ENCODE measurements at places on chromosomes 7 and 10. TPM values are rescaled to one million over a fixed set of nuclear protein-coding genes. Genes with fewer than 3 reads are reported as not detected.

PAX4 gene
- polyA plus RNA-seq: not detected

APBB1IP gene
- polyA plus RNA-seq: 2.8 TPM

ASCC1 gene
- 26.0 TPM for polyA plus RNA-seq

TBX20 gene
- polyA plus RNA-seq: 14.8 TPM

VAX1 gene
- not detected for polyA plus RNA-seq

ASB10 gene
- polyA plus RNA-seq: 14.3 TPM

SPDYE16 gene
- polyA plus RNA-seq: 0.09 TPM

CALN1 gene
- polyA plus RNA-seq: not detected

AGAP5 gene
- 2.8 TPM for polyA plus RNA-seq

ATOH7 gene
- polyA plus RNA-seq: 0.05 TPM

CPED1 gene
- polyA plus RNA-seq: 3.9 TPM

CPA1 gene
- polyA plus RNA-seq: 0.36 TPM

FAM241B gene
- 5.6 TPM for polyA plus RNA-seq

TAS2R41 gene
- not detected for polyA plus RNA-seq

OPALIN gene
- not detected for polyA plus RNA-seq

AKR1C8 gene
- 0.32 TPM for polyA plus RNA-seq

DENND2A gene
- 8.7 TPM for polyA plus RNA-seq

GPR37 gene
- 0.09 TPM for polyA plus RNA-seq

MCM10 gene
- polyA plus RNA-seq: 0.07 TPM

GRM8 gene
- 0.09 TPM for polyA plus RNA-seq

GPNMB gene
- 113 TPM for polyA plus RNA-seq

CTNNA3 gene
- polyA plus RNA-seq: 4.5 TPM

FLNC gene
- polyA plus RNA-seq: 216 TPM

LRCH4 gene
- 33.4 TPM for polyA plus RNA-seq

OR2A1 gene
- polyA plus RNA-seq: 0.02 TPM

EPHB6 gene
- polyA plus RNA-seq: 6.9 TPM

CFAP70 gene
- polyA plus RNA-seq: 1.2 TPM

HTR5A gene
- not detected for polyA plus RNA-seq

HK1 gene
- polyA plus RNA-seq: 165 TPM

CACNA2D1 gene
- polyA plus RNA-seq: 9.7 TPM

LRRN3 gene
- 25.1 TPM for polyA plus RNA-seq

SFXN2 gene
- 1.8 TPM for polyA plus RNA-seq

STOX1 gene
- polyA plus RNA-seq: 0.25 TPM

CALHM3 gene
- polyA plus RNA-seq: not detected

EN2 gene
- polyA plus RNA-seq: 0.16 TPM

MCM7 gene
- polyA plus RNA-seq: 16.7 TPM

NYAP1 gene
- polyA plus RNA-seq: 0.79 TPM

NRP1 gene
- 37.7 TPM for polyA plus RNA-seq

KLF14 gene
- 0.09 TPM for polyA plus RNA-seq

AZGP1 gene
- 17.0 TPM for polyA plus RNA-seq

RNF148 gene
- polyA plus RNA-seq: 0.09 TPM

ADGRA1 gene
- 0.02 TPM for polyA plus RNA-seq

CFAP43 gene
- 0.18 TPM for polyA plus RNA-seq

PSPH gene
- 6.5 TPM for polyA plus RNA-seq

RPEL1 gene
- not detected for polyA plus RNA-seq

CUL2 gene
- polyA plus RNA-seq: 11.7 TPM

GDI2 gene
- polyA plus RNA-seq: 47.5 TPM

PRKAR2B gene
- 32.3 TPM for polyA plus RNA-seq

SLC18A3 gene
- polyA plus RNA-seq: 0.23 TPM

MACC1 gene
- under 0.01 TPM for polyA plus RNA-seq

TBC1D12 gene
- 3.9 TPM for polyA plus RNA-seq

AGAP6 gene
- 5.1 TPM for polyA plus RNA-seq

GBX1 gene
- 0.14 TPM for polyA plus RNA-seq

METTL27 gene
- polyA plus RNA-seq: 0.38 TPM

FEZF1 gene
- not detected for polyA plus RNA-seq

All from right cardiac atrium (tissue), 5 donors.